DMS79 treated with DMSO at 0.1 percent for 48 hours (cell line): ENCODE measurements at places on chromosomes 3 and 15.

- DNase-seq: no peak
Observed at GRCh38 chr15:57218826-57219576, 157.3 kb upstream of the CGNL1 start.

- DNase-seq: no peak
Observed at GRCh38 chr3:126083138-126083445, 832 bp downstream of the SLC41A3 start.

DNA sequence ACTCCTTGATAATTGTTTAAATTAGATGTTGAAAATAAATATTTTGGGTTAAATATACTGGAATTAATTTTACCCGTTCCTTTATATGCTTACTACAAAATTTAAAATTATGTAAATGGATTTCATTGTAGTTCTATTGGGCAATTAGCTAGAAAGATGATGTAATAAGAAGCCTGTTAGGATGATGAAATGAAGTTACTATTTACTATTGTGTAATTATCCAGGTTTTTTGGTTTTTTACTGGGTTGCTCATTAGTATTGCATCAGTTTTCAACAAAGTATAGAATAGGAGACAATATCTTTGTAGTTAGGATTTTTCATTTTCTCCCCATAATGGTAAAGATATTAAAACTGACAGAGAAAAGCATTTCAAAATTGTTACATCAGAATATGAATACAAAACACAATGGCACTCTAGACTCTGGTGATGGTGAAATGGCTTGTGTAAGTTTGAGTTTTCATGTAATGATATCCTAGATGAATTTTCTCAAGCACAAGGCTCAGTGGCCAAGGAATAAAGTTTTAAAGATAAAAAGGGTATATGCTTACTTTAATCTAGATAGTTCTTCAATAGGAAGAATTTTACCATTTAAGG is 222.0 kb downstream of the P3H2 start:
- DNase-seq: no peak

- DNase-seq: no peak
Observed at GRCh38 chr3:26984416-26985390, 362.1 kb downstream of the LRRC3B start.

DNA sequence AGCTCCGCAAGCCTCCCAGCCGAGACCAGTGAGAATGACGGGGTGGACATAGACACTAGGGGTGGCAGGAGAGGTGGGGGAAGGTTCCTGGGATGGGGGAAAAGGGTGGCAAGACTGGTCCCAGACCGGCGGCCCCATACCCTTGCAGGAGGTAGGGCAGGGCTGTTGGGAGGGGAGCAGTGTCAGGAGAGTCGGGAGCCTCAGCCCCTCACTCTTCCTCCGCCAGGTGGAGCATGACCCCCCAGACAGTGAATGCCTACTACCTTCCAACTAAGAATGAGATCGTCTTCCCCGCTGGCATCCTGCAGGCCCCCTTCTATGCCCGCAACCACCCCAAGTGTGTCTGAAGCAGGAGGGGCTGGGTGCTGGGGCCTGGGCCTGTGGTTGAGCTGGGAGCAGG is 8.7 kb upstream of the PSMD2 start:
- no peak for DNase-seq

DNA sequence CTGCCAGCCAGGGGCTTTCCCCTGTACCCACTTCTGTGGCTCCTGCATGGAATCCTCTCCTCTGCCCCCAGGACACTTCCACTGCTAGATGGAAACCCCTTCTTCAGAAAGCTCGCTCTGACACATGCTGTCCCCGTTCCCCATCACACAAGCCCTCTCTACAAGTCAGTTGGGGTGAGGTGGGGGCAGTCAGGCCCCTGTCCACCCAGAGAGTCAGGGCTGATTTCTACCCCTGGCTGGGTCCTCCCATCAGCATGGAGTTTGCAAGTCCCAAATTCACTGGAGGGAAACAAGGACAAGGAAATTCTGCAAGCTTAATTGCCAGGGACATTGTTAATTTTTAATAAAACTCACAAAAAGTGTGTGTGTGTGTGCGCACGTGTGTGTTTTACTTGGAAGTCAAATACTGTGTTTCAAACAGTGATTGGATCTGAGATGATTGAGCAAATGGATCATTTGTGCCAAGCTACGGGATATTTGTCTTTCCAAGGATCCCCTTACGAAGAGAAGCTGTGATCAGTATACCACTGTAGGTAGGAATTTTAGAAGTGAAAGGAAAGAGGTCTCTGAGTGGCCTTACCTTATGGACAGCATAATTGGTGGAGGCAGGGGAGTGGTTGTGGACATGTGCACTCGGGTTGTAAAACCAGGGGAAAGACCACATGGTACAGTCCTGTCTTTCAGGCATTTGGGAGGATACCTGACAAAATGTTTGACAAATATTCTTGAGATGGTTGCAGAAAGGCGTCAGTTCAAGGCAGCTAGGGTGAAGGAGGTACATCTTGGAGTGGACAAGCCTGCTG is 1.5 kb upstream of the AMOTL2 start:
- no peak for DNase-seq

GRCh38 chr3:58688574-58688973 is 22.0 kb upstream of the FAM3D start:
- no peak for DNase-seq

- DNase-seq: no peak
Observed at GRCh38 chr3:9008550-9009255, 45.4 kb upstream of the RAD18 start.

DNA sequence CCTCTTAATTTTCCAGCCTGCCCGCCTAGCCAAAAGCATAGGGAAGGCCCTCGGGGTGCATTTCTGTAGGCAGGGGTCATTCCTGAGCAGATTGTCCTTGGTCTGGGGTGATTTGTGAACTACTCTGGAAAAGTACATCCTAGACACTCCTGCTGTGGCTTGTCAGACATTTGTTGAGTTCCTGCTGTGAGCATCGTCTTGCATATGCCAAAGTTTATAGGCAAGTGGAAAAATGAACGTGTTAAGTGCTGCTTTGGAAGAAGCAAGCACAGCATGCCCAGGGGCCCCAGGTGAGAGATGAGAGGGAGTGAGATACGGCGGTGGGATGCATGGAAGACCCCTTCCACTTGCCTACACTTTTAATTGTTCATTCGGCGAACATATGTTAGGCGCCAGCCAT is 237.7 kb upstream of the ST8SIA2 start:
- no peak for DNase-seq

DNA sequence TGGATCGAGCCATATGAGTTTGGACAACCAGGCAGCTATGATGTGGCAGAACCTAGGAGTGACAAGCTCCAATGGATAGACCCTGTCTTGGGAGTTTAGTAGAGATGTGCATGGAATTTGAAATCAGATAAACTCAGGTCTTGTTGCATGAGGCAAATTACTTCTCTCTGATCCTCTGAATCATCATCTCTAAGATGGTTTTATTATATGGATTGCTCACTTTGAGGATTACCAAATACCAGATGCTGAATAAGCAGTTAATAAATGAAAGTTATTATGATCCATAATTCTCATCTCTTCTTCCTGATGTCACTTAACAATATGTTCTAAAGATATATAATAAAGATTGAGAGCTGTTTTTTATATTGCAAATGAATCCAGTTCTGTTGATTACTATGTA is 622.2 kb downstream of the NTRK3 start:
- DNase-seq: no peak

DNA sequence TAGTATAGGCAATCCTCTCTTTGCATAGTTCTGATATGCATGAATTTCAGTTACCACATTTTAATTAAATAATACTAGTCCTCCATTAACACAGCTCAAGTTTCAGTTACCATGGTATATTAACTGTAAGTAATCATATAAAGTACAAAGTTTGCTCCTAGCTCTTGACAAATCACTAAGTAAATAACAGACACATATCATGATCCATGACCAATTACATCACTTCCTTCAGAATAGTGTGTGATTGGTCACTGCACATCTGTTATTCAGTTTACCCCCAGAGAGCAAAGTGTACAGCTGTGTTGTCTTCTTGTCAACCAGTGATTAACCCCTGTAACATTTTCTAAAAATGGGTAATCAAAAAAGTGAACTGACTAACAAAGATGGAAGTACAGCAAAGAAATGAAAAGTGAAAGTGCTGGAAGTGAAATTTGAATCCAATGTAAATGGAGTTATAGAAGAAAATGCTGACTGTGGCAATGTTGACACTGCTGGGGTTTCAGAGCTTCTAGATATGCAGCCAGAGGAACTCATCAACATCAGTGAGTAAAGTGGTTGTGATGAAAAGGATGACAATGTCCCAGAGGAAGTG is 30.2 kb upstream of the LEKR1 start:
- DNase-seq: no peak

DNA sequence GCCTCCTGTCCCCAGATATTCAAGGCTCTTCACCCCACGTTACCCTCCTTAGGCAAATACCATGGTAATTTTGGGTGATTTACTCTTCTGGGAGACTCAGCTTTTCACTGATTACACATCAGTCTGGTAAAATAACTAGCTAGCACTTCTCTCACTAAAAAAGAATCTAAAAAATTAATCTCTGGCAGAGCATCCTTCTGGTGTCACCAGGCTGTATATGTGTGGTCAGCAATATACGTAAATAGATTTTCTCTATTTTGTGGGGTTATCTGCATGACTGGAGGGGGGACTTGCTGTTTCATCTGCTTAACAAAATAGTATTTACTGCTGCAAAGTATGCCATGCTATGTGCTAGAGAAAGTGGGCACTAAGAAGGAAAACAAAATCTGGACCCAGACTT is 45.1 kb downstream of the LRRC28 start:
- no peak for DNase-seq

DNA sequence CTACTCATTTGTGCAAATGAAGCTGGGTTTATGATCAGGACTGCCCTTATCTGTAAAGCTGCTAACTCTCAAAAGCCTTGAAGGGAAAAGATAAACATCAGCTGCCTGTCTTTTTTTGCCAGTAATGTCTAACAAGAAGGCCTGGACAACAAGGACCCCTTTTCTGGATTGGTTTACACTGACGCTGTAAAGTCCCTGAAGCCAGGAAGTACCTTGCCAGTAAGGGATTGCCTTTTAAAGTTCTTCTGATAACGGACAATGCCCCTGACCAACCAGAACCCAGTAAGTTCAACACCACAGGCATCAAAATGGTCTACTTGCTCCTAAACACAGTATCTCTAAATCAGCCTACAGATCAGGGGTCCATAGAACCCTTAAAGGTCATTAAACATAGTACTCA is 178.0 kb downstream of the PCCB start:
- no peak for DNase-seq

GRCh38 chr15:48528921-48529320 is 116.6 kb downstream of the FBN1 start:
- DNase-seq: no peak

DNA sequence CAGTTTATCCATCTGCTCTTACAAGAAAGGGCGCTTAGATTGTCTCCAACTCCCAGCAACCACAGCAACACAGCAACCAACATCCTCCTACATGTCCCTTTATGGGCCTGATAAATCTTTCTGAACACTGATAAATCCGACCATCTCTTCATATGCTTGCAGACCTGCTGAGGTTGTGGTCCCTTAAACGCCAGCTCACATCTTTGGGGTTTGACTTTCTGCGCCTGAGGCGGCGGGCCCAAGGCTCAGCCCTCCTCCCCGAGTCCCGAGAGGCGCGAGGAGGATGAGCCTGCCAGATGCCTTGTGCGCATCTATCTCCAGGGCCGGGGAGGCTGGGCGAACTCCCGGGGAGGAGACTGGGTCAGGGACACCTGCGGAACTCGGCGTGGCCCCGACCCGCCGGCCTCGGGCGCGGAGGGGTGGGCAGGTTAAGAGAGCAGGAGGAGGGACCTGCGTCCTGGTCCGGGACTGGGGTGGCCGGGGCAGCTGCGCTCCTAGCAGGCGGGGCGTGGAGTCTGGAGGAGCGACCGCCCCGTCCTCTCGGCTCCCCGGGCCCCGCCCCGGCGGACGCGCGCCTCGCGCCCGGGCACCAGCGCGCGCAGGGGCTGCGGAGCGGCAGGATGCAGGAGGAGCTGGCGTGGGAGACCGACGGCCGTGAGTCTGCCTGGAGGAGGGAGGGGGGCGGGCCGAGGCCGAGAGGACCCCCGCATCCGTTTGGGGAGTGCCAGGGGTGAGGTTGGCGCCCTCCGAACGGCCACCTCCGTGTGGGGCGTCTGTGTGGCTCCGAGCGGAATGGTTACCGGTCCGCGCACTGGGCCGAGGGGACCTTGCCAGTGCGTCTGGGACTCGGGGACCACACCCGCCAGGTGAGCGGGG is at the start of gene ANKDD1A:
Gene ANKDD1A (plus strand): TSS at position 592 of the 876 bp plus-strand sequence. CDS start 29 bp downstream, at position 621.
- peak; percentile 39 for DNase-seq

DNA sequence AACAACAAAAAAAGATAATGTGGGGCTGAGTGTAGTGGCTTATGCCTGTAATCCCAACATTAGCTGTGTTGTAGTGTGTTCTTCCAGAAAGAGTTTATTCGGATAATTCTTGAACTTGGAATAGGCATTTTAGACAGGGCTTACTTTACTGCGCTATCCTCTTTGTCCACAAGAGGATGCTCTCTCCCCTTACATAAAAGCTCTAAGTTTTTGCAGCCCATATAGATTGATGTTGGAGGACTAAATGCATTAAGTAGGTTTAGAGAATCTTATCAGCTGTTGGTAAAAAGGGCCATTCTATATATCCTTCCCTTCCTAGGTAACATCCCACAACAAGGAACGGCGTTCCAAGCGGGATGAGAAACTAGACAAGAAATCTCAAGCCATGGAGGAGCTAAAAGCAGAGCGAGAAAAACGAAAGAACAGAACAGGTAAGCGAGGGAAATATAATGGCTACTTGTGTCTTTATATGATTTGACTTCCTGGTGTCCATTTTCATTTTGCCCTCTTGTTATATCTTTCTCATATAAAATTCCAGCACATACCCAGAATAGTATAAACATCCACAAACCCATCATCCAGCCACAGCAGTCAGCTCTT is 27.8 kb upstream of the ITPKA start:
- peak; percentile 2 for DNase-seq

DNA sequence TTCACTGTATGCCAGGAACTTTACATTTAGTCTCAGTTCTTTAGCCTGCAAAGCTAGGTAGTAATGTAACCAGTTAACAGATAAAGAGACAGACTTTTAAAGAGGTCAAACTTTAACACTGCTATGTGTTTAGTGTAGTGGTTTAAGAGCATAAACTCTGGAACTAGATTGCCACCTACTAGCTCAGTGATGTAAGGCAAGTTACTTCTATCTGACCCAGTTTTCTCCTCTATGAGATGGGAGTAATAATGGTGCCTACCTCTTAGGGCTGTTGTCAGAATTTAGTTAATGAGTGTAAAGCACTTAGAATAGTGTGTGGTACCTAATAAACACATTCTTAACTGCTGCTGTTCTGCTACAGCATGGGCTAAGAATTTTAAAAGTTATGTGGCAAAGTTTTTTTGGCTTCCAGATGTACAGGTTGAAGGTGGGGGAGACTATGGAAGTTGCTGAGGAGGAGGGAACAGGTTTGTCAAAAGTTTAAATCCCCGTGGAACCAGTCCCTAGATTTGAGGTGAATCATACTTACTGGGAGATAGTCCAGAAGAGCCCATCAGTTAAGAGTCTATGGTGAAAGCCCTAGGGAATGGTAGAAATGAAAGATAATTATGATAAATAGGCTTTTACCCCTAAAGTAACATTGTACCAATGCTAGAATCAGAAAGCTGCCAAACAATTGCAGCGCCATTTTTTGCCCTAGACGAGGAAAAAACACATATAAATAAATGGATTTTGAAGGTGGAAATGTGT is 13.9 kb downstream of the TSC22D2 start:
- no peak for DNase-seq
